ENCODE measurements at places on chromosomes 2 and 18.

- no peak for DNase-seq
Observed at GRCh38 chr18:73119574-73119973, 251.8 kb upstream of the NETO1 start.

DNA sequence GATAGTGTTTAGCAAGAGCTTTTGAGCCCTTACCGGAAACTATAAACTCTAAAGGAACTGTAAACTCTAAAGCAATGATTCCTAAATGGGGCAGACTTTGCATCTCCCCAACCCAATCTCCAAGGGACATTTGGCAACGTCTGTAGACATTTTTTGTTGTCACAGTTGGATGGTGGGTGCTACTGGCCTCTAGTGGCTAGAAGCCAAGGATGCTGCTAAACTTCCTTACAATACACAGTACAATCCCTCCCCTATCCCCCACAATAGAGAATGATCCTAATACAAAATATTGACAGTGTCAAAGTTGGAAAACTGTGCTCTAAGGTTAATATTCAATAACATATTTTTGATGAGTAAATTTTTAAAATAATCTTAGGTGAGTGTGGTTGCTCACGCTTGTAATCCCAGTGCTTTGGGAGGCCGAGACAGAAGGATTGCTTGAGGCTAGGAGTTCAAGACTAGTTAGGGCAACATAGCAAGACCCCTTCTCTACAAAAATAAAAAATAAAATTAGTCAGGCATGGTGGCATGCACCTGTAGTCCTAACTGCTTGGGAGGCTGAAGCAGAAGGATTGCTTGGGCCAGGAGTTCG is 66.7 kb downstream of the PTPN4 start:
- peak; percentile 17 for DNase-seq

DNA sequence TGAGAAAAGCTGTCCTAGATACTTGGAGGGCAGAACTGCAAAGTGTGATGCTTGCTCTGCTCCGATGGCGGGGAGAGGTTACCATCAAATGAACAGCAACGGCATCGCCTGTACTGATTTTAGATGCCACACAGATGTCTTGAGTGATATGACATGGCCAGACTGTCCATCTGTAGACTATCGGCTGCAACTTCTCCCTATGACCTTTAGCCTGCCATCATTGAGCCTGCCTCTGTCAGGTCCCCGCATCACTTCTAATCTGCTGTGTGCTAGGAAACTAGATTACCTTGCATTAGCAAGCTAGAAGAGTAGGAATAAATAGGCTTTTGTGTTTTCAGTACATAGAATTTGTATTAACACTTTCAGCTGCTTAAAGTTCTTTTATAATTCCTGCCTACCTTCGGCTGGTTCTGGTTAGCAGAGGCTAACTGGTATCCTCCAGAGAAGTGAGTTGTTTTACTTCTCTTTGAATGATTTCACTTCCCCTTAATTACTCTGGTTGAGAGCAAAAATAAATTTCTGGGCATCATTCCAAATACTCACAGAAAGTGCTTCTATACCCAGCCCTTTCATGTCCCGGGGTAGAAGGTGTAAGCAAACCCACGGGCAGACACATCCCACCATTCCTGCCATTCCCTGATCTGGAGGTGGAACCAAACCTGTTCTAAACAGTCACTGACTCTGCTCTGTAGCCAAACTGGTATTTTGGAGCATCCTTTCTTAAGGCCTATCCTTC is 24.0 kb downstream of the GAREM2 start:
- DNase-seq: no peak

DNA sequence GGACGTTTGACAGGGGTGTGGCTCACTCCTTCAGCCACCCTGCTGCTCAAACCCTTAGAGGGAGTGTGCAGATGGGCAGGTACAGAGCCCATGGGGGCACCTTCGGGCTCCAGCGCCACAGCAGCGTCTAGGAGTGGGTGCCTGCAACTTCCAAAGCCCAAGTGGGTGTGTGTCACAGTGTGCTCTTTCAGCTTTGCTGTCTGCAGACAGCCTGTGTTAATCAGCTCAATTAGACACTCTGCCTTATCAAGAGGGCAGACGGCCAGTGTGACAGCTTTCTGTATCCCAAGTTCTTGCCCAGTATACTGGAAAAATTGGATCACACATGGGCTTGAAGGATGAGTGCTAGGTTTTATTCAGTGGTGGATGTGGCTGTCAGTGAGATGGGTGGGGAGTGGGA is 96.7 kb downstream of the AP1S3 start:
- no peak for DNase-seq

- DNase-seq: no peak
Observed at GRCh38 chr2:176399074-176399598, 129.9 kb downstream of the MTX2 start.

- DNase-seq: no peak
Observed at GRCh38 chr2:146950361-146950760, 894.5 kb upstream of the ACVR2A start.

GRCh38 chr2:191756761-191757160 is 78.8 kb downstream of the NABP1 start:
- DNase-seq: no peak

DNA sequence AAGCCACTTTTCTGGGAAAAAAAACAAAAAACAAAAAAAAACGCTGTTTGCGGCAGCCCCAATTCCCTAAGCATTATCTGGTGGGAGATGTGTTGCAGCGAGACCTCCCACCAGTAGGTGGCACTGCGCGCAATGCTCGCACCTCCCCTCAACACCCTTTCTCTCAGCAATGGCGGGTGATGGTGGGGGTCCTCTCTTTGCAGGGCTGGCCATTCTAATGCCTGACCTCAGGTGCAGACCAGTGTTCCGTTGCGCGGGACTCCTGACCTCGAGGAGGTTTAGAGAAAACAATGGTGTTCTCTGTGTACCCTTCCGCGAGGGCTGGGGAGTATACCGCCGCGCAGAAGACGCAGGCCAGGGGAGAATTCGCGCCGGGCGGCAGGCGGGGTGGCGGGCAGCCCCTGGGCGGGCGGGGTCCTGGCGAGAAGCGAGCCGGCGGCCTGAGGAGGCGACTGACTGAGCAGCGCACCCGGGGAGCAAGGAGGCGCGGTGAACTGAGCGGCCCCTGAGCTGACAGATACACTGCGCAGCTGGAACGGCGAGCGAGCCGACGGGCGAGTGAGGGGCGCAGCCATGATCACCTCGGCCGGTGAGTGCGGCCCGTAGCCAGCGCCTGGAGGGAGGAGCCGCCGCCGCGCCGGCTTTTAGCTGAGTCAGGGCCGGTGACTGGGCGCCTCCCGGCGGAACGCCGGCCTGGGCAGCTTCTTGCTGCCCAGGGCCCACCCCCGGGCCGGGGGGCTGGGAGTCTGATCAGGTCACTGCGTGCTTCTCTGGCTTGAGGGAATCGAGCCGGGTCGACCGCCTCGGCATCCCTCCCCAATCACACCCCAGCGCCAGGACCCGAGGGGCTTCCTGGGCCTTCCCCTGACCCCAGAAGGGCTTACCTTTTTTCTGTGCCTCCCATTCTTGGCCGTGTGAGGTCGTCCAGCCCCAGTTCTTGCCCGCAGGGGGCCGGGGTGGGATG is at the start of gene PSMD1:
PSMD1 (plus strand) TSS at position 415 of the 964 bp plus-strand sequence; CDS start at position 574, 159 bp downstream.
- DNase-seq: peak; percentile 97

- no peak for DNase-seq
Observed at GRCh38 chr18:38032516-38032915, 466.9 kb upstream of the CELF4 start.

Measured in foreskin fibroblast (primary cell).